ENCODE measurements at places on chromosomes 2 and 18. TPM values are rescaled to one million over a fixed set of nuclear protein-coding genes. Genes with fewer than 3 reads are reported as not detected.

GRCh38 chr18:42765302-42765701 lies 350.2 kb downstream of the RIT2 start:
- no peak for DNase-seq

DNA sequence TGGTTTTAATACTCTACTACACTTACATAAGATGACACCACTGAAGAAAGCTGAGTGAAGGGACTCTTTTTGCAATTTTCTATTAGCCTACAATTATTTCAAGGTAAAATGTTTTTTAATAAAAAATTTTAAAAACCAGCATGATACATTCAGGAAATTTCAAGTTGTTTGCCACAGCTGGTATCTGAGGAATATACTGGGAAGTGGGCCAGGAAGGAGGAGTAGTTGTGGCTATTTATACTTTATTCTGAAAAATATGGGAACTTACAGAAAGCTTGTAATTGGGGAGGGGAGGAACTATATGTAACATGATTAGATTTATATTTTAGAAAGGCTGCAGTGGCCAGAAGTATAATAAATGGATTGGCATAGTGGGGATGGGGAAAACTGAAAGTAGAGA lies 40.8 kb downstream of the WDR35 start:
- no peak for DNase-seq

DNA sequence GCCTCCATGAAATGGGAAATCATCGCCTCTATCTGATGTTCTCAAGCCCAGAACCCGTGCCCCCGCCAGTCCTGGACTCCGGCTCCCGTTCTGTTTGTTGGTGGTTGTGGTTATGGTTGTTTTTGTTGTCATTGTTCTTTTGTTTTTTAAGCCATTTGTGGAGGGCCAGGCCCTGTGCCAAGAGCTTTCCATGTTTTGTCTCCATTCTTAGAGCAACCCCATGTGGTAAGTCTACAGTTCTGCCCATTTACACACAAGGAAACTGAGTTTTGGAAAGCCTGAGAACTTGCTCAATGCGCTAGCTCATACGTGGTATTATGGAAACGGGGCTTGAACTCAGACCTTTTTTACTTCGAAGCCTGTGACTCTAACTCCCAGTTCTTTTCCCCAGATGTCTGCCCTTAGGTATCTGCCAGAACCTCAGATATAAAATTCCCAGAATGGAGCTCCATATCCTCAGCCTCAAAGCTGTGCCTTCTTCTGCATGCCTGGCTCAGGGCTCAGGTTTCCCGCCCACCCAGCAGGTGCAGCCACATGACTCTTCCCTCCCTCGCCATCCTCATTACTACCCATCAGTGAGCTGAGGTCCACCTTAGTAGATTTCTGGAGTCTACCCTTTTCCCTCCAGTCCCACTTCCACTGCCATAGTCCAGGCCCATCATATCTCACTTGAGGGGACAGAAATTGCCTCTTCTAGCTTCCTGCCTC lies 194.1 kb downstream of the KLHL29 start:
- no peak for DNase-seq

DNA sequence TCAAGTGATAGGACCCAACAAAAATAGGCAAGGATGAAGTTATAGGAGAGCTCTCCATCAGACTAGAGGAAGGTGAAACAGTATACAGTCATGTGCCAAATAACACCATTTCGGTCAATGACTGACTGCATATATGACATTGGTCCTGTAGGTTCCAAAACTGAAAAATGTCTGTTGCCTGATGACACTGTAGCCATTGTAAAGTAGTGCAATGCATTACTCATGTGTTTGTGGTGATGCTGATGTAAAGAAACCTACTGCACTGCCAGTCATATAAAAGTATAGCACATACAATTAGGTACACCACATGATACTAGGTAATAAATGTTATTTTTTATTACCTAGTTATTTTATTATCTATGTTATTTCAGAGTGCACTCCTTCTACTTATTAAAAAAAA lies 147.9 kb downstream of the GREB1L start:
- no peak for DNase-seq

DNA sequence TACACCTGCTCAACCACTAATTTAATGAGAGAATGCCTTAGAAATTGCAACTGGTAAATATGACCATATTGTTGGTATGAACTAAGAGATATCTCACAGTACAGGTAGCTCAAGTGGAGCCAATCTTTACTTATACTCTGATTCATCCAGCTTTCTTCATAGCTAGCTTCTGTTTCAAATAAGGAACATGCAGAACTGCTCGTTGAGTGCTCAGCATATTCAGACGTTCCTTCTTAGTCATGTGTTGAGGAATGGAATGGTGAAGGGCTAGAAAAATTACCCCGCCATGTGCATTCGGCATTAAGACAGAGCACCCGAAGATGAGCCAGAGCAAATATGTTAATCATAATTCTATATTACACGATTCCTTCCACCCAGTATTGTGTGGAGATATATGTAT lies 144.0 kb upstream of the VRK2 start:
- DNase-seq = no peak

GRCh38 chr2:40725040-40725439 lies 273.1 kb upstream of the SLC8A1 start:
- no peak for DNase-seq

- DNase-seq = no peak
Measured at GRCh38 chr18:49393011-49393410, 67.4 kb downstream of the DYM start.

GRCh38 chr2:22596306-22596705 lies 788.7 kb upstream of the KLHL29 start:
- no peak for DNase-seq

GRCh38 chr2:6069381-6069780 lies 377.2 kb downstream of the SOX11 start:
- no peak for DNase-seq

GRCh38 chr2:213080969-213081617 lies 70.3 kb downstream of the IKZF2 start:
- no peak for DNase-seq

- DNase-seq = no peak
Measured at GRCh38 chr2:47195148-47195547, 40.0 kb upstream of the STPG4 start.

DNA sequence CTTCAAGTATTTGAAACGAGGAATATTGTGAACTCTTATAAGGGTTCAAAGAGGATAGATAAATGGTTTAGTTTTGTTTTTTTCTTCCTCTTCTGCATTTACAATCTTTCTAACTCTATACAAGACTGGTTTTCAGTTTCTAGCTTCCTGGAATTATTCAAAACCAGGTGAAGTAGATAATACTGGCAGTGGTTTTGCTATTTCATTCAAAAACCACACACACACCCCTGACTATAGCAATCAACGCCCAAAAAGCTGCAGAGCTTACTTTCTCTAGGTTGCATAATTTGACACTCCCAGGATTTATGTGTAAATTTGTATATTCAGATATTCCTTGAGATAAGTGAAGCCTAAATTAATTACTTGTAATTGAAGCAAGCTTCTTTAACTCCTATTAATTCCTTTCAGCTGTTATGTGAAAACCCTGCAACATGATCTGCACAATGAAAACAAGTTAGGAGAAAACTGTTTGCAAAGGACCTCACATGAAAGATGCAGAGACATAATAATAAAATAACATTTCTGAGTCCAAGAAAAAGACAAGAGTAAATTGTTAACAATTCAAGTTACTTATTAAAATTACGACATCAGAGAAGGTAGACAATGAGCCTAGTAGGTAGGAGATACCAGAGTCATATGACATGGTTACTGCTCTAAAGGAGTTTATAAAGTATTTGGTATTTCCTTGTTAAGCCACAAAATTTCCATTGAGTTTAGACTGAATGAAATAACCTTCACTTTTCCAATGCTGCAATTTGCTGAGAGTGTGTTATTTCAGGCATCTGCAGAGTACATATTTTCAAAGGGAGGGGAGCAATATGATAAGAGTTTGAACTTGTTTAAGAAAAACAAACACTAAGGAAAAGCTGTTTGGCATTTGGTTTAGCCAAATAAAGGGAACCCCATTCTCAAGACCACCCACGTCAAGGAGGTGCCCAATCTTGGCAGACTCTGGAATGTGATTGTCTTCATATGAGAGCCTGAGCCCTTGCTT lies 1.6 kb upstream of the NFE2L2 start:
- peak; percentile 25 for DNase-seq

- DNase-seq = no peak
Measured at GRCh38 chr2:231922311-231923009, 3.7 kb downstream of the NPPC start.

DNA sequence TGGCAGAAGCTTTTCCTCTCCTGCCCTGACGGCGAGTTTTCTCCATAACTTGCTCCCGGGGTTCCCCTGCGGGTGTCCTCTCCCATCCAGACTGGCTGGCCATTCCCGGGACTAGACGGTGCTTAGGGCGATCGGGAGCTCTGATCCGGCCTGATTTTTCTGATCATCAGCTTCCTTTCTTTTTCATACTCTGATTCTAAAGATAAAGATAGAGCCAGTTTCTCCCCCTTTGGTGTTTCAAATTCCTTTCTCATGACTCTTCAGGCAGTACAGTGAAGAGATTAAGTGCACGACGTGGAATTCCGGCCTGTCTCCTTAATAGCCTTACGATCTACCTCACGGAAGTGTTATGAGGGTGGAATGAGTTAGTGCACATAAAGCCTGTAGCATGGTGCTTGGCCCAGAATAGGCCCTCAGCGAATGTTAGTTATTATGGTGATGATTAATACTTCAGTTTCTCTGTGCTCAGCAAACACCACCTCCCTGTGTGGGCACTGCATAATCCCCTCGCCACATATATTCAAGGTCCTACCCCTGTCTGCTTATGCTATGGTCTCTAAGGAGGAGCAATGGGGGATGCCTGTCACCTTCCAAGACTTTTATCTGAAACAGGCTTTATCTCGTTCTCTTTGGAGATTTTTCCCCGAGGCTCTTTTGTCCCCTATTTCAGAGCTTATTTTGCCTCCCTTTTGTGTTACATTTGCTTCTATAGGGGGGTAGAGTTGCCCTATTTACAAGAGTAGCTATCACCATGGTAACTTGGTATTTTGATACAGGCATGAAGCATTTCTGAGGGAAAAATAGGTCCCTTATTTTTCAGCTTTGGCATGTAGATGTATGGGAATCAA lies 254.8 kb downstream of the CDH2 start:
- DNase-seq = no peak

Gene ZNF385B
- 0.69 TPM for total RNA-seq

Gene SCTR
- total RNA-seq = 0.25 TPM

Gene ALLC
- not detected for total RNA-seq

Gene HOXD1
- total RNA-seq = 8.3 TPM

Gene KHK
- total RNA-seq = 8.9 TPM

Gene ITGA6
- 186 TPM for total RNA-seq

Gene ANO7
- total RNA-seq = 41.4 TPM

Gene TUBA3E
- total RNA-seq = not detected

Measured in colonic mucosa (tissue), 4 donors.